PC-9 (cell line): ENCODE measurements at places on chromosomes 12 and 14. TPM values are rescaled to one million over a fixed set of nuclear protein-coding genes. Genes with fewer than 3 reads are reported as not detected.
A peak's percentile ranks its signal among the peaks of the same experiment; 100 is the strongest.

GRCh38 chr14:91218014-91218413 lies 26.5 kb downstream of the GPR68 start:
- H3K27ac ChIP-seq = no peak overlapping the region
- no peaks in the 10 kb centered on the region for H3K4me1 ChIP-seq
- DNase-seq = no peak
- H3K4me3 ChIP-seq = no peak overlapping the region
- H3K27me3 ChIP-seq = no peaks in the 10 kb centered on the region

The MANSC4 gene
- not detected in 2 replicates for total RNA-seq

DNA sequence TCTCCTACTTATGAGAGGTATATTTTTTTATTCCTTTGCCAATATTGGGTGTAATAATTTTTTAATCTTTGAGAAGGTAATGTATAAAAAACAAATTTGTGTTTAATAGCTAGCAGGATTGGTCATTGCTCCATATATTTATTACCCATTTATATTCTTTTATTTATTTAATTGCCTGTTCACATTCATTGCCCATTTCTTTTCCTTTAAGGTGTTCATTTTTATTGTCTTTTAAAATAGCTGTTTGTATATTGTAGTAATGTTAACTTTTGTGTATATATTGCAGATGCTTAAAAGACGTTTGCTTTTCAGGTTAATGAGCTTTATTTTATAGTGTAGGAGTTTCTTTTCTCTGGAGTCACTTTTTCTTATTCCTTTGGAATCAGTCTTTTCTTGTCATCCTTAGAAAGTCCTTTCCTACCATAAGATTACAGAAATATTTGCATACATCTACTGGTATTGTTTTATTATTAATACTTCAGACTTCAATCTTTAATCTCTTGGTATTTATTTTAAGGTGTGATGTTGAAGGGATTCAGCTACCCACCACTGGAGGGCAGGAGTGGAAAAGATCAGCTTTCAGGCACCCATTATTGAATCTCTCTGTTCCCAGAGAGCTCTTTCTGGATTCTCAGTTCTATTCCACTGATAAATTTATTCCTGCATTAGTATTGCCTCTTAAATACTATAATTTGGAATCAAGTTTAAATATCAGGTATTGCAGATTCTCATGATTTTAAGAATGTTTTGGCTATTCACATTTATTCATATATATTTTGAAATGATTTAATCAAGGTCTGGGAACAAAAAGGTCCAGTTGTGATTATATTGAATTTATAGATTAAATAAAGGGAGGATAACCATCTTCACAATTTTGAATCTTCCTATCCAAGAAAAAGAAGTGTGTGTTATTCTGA lies 17.3 kb downstream of the PPM1A start:
- no peaks in the 10 kb centered on the region for H3K27me3 ChIP-seq
- no peaks in the 10 kb centered on the region for H3K36me3 ChIP-seq
- no peak overlapping the region for H3K4me3 ChIP-seq
- H3K27ac ChIP-seq = no peak overlapping the region
- DNase-seq = no peak
- H3K4me1 ChIP-seq = no peaks in the 10 kb centered on the region

- H3K27ac ChIP-seq = no peak overlapping the region
- peak; percentile 59 for DNase-seq
- H3K27me3 ChIP-seq = no peaks in the 10 kb centered on the region
- no peaks in the 10 kb centered on the region for H3K4me1 ChIP-seq
- H3K36me3 ChIP-seq = no peaks in the 10 kb centered on the region
These were observed 268.6 kb downstream of the CCDC59 start for GRCh38 chr12:82089369-82090121.

- no peak overlapping the region for H3K4me3 ChIP-seq
- H3K27me3 ChIP-seq = peaks cover 30% of the 10 kb centered on the region
- no peaks in the 10 kb centered on the region for H3K36me3 ChIP-seq
- H3K4me1 ChIP-seq = no peaks in the 10 kb centered on the region
- H3K27ac ChIP-seq = no peak overlapping the region
These were observed 281.8 kb upstream of the SOX5 start for GRCh38 chr12:24231298-24231697.

The HCFC2 gene
- total RNA-seq = 2.4 and 3.3 TPM in 2 replicates

GRCh38 chr14:63039866-63040265 lies 5.4 kb downstream of the KCNH5 start:
- peak; percentile 78 for DNase-seq
- no peak overlapping the region for H3K27ac ChIP-seq
- H3K27me3 ChIP-seq = no peaks in the 10 kb centered on the region
- no peaks in the 10 kb centered on the region for H3K4me1 ChIP-seq
- no peak overlapping the region for H3K4me3 ChIP-seq

The YAF2 gene
- total RNA-seq = 11.6 and 17.6 TPM in 2 replicates
